ENCODE measurements at places on chromosomes 3 and 15.

DNA sequence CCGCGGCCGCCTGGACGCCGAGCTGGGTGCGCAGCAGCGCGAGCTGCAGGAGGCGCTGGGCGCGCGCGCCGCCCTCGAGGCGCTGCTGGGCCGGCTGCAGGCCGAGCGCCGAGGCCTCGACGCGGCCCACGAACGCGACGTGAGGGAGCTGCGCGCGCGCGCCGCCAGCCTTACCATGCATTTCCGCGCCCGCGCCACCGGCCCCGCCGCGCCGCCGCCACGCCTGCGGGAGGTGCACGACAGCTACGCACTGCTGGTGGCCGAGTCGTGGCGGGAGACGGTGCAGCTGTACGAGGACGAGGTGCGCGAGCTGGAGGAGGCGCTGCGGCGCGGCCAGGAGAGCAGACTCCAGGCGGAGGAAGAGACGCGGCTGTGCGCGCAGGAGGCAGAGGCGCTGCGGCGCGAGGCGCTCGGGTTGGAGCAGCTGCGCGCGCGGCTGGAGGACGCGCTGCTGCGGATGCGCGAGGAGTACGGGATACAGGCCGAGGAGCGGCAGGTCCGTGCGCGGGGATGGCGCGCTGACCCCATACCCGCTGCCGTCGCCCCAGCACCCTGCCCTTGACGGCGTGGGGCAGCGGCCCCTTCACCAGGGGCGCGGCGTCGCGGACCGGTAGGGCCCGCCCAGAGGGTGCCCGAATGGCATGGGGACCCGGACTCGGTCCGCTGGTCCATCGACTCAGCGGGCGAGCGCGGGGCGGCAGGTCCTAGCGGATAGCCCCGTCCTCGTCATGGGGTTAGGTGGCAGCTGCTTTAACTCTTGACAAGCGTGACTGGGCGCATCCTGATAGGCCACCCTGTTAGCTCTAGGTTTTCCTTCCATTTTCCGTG is 848 bp downstream of the SYNM start:
- peak; percentile 69 for DNase-seq

DNA sequence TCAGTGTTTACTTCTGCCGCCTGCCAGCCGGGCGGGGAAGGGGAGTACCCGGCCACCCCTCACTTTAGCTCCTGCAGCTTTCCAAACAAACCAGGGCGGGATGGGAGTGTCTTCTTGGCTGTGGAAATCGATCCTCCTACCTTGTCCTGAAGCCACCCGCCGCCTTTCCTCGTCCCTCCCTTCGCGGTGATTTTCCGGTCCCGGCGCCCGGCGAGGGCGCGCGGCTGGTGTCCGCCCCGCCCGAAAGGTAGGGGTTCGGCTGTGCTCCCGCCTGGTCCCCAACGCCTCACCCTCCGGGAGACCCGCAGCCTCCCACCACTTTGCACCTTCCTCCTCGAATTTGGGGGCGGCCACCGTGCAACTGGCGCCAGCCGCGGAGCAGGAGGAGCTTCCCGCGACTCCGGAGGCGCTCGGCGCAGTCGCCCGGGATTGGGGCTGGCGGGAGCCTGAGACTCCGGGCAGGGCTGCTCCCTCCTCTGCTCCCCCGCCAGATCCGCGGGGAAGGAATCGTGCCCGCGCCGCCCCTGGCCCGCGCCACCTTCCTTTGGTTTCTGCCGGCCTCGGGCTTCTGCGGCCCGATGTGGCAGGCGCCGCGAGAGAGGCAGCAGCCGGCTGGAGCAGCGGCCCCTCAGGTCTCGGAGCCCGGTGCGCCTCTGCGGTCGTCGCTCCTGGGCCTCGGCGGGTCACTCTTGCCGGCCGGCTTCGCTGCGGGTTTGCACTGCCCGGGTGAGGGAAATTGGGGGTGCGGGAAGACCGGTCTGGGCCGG is 30.7 kb upstream of the ST3GAL6 start:
- DNase-seq = peak; percentile 53

GRCh38 chr3:142976621-142977398 is 13.3 kb upstream of the PAQR9 start:
- DNase-seq = no peak

DNA sequence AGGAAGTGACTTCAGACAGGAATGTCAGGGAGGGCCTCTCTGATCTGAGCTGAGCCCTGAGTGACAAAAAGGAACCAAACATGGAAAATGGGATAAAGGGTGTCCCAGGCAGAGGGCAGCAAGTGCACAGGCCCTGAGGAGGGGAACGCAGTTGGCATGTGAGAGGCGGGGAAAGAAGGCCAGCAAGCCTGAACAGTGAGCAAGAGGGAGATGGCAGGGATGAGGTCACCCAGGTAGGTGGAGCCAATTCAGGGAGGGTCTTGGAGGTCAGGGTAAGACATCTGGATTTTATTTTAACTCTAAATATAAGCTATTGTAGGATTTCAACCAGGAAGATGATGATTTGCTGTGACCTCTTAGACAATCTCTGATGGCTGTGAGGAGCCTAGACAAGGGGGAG is 167.7 kb downstream of the LRTM1 start:
- DNase-seq = no peak

GRCh38 chr15:25183581-25184251 is 228.9 kb downstream of the SNRPN start:
- no peak for DNase-seq

GRCh38 chr3:190097617-190098016 is 23.1 kb downstream of the P3H2 start:
- DNase-seq = no peak

DNA sequence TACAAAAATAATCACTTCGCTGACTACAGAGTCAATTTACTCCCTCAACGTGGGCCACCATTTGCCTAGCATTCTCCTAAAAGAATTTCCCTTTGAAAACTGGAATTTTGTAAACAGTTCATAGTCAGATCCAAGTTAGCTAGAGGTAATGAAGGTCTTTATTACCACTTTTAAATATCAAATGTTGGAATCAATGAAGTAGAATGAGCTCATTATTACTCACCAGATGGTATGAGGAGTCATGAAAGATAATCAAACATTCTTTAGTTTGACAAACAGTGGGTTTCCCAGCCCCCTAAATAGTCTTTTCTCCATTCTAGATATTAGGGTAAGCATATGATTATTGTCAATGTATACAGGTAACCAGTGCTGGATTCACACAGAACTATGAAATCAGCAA is 455.7 kb upstream of the THBS1 start:
- DNase-seq = no peak

- no peak for DNase-seq
These were observed 57.8 kb downstream of the IMPG2 start for GRCh38 chr3:101262393-101263240.

DNA sequence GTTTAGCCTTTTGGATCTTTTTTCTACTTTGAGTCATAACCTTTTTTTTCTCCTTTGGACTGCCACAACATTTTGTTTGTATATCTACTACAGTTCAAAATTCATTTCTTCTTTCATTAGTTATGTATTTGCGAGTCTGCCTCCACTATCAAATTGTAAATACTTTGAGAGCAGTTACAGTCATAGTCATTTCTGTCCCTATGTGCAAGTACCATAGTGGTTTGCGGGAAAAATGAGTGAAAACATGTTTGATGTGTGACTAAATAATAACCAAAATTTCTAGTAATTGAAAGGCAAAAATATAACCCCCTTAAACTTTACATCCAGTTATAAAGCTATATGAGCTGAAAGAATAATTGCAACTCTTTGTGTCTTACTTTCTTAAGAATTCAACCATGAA is 45.8 kb upstream of the CCDC50 start:
- no peak for DNase-seq

DNA sequence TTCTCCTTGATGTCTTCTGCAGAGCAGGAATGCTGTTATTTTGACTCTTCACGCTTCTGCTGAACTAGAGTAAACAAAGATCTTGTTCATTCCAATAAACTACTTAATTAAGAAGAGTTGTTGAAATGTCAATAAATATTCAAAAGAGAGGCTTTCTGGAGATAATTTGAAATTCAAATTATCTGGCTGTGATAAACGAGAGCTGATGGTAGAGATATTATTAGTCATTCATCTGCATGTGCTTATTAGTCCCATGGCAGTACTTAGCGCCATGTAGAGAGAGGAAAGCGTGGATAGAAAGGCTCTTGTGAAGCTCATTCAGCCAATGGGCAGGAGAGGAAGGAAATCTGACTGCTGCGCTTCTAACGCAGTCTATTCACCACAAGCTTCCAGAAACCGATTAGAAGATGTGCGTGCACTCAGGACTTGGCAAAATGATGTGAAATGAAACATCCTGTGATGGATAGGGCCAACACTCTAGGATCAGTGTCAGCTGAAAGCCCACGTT is 251.1 kb downstream of the GABRB3 start:
- DNase-seq = no peak

DNA sequence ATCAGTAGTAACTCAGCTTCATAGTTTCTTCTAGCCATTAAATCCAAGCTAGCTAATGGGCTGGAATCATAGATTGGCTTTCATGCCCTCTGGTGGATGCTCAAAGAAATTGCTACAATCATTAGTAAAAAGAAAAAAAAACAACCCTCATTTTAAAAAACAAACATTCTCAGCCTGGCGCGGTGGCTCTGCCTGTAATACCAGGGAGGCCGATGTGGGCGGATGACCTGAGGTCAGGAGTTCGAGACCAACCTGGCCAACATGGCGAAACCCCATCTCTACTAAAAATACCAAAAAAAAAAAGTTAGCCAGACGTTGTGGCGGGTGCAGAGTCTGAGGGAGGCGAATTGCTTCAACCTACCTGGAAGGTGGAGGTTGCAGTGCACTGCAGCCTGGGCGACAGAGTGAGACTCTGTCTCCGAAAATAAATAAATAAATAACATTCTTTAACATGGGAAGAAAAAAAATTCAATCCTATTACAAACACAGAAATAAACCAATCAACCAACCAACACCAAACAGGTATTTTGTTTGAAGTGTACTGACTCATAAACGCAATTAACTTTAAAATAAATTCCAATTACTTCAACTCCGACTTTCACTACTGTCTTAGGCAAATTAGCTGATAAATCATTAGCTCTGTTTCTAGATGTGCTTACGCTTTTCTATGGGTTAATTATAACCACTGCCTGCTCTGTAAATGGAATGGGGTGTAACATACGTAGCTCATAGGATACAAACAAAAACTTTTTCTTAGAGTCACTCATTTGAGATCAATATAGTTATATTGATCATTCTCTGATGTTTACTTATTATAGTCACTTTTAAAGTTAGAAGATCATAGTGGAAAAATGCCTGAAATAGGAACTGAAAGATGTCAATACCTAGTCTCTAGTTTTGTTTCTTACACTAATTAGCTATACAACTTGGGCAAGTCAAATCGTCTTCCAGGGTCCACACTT is 24.9 kb downstream of the TMEM207 start:
- no peak for DNase-seq

DNA sequence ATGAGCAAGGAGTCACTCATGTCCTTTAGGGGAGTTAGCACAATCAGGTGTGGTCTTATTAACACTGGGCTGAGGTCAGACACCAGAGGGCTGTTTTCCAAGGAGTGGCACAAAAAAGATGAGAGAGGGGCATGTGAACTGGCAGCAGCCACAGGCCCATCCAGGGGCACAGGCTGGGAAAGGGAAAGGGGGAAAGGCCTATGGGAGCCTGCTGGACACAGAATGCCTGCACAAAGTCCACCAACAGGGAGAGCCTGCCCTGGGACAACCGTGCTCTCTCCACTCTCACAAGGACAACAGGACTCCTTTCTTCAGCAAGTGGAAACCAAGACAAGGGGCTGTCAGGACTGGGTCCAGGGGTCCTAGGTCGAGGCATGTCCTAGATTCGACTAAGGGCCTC is 109.6 kb downstream of the ADCY5 start:
- DNase-seq = peak; percentile 10

DNA sequence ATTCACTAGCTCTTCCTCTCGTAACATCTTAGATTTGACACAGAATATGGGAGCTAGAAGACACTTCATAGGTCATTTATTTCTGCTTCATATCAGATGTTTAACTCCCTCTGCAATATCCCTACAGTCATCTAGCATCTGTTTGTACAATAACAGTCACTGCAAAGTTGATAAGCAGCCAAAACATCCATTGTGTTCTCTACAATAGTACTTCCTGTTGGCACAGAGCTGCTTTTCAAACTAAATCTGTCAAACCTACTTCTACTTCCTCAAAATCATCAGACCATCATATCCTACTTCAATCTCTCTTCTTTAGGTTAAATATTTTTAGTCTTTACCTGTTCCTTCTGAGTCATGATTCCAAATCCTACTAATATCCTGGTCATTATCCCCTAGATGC is 233.2 kb downstream of the FGF12 start:
- no peak for DNase-seq

DNA sequence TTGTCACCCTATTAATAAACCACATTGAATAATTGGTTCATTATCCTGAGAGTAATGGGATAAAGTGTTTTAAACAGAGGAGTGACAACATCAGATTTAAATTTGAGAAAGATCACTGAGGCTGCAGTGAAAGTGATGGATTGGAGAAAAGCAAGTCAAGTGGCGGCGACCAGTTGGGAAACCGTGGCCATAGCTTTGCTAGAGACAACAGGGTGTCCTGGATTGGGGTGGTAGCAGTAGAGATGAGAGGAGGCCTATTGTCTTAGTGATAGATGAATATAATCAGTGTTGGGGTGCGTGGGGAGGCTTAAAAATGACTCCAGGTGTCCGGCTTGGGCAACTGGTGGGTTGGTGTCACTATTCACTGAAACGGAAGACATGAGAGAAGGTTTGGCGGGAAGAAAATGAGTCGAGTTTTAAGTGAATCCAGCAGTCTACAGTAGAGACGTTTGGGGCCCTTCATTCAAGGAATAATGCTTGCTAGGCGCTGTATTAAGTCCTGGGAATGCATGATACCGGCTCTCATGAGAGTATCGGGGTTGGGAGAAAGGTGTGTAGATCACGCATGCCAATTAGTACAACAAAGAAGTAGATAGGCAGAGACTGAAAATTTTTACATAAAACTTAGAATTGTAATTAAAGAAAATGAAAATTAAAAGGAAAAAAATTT is 819 bp downstream of the NEK4 start:
- DNase-seq = no peak

DNA sequence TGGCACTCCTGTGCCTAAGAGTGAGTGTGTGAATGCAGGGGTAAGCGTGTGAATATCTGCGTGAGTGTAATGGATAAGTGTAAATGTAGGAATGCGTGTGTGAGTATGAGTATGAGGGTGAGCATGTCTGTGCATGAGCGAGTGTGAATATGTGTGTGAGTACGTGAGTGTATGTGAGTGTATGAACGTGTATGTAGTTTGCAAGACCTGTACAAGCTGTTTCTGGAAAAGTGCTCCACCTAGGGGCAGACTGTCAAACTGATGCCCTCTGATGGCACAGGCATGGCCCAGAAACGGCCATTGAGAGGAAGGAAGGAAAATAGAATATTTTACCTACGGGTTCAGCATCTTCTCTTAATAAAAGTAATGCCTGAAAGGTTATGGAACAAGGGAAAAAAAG is 24.4 kb upstream of the FRMD4B start:
- peak; percentile 49 for DNase-seq
